Activated CD4-positive, alpha-beta T cell treated with anti-CD3 and anti-CD28 coated beads for 1 hour (primary cell): ENCODE measurements at places on chromosomes 5 and 9.

- DNase-seq: no peak
Measured at GRCh38 chr9:98306384-98307145, 51.1 kb upstream of the TBC1D2 start.

DNA sequence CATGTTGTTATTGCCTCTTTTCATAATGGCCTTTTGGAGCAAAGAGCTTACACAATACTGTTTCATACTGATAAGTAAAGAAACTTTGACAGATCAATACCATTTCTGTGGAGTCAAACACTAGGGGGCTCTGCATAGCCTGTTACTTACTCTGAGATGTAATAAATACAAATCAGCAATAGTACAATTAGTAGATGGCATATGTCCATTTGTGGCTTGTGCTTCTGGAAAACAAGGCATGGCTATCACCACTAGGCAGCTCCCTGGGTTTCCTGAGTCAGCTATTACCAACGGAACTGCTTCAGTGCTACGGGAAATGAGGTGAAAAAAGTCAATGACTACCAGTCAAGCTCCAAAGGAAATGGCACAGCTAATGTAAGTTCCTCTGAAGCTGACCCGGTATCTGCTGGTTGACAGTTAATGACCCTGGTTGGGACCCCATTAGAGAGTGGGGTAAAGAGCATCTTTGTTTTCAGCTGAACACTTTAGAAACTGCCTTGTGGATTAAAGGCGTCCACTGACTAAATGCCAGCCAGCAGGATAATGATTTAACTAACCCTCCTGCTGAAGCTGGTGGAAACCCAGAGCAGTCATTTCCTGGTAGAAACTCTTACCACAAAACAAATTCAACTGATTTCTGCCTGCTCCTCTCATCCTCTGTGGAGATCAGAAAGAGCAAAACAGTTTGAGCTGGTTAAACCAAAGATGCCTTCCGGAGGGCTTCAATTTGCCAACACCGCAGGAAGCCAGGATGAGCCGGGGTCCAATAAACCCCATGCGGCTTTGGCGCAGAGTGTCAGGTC lies 69.0 kb upstream of the FAM169A start:
- peak; percentile 11 for DNase-seq

- no peak for DNase-seq
Measured at GRCh38 chr5:76085243-76085579, 2.0 kb downstream of the SV2C start.

DNA sequence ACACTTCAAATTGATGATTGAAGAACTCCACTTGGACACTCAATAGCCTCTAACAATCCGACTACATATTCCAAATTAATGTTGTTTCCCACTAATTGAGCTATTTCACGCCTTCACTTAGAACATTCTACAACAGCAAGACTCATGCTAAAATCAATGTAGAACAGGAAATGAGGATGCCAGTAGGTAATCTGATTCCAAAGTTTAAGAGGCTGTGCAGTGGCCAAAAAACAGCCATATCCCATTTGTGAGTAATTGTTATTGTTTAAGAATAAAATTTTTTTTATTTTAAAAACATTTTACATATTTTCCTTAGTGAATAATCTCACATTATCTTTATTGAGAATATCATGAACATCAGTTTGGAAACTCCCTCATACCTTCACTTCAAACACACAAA lies 35.7 kb upstream of the GHR start:
- no peak for DNase-seq

GRCh38 chr9:38372762-38373619 lies 19.5 kb upstream of the ALDH1B1 start:
- no peak for DNase-seq

- no peak for DNase-seq
Measured at GRCh38 chr5:133967698-133968203, 674 bp downstream of the C5orf15 start.

GRCh38 chr5:115656404-115656803 lies 30.6 kb upstream of the TMED7 start:
- DNase-seq: no peak

GRCh38 chr9:77589046-77589795 lies 58.9 kb downstream of the GNA14 start:
- DNase-seq: no peak

- no peak for DNase-seq
Measured at GRCh38 chr9:112586599-112587155, 100.0 kb downstream of the KIAA1958 start.

- no peak for DNase-seq
Measured at GRCh38 chr9:93922535-93922934, 32.6 kb downstream of the BARX1 start.

DNA sequence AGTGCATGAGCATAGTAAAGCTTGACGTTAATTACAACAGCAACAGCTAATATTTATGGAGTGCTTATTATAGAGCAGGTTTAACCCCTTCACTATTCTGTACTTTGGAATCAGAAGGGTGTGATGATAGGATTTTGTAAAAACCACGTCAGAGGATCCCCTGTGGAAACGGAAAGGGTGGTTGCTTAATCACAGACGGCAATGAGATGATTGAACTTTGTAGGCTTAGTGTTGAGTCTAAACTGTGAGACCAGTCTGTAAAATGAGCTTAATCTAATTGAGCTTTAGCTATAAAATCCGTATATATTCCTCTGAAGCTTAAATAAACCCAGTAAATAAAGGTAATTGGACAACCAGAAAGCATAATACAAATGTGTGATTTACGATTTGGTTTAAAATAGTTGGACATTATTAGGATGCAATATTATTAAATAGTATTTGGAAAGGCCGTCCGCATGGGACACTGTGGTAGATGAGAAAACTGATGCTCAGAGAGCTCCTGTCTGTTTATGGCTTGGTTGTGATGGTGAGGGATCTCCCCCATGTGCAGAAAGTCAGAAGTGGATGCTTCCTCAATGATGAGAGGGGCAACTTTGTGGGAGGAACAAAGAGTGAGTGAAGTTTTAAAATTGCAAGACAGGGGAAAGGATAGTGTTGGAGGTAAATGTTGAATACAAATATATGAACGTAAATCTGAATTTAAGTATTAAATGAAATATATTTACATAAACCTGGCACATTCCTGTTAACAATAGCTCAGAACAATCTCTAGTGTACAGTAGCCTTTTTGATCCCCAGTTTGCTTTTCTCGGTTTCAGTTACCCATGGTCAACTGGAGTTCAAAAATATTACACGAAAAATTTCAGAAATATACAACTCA lies 23.4 kb upstream of the SCGB3A2 start:
- DNase-seq: no peak

DNA sequence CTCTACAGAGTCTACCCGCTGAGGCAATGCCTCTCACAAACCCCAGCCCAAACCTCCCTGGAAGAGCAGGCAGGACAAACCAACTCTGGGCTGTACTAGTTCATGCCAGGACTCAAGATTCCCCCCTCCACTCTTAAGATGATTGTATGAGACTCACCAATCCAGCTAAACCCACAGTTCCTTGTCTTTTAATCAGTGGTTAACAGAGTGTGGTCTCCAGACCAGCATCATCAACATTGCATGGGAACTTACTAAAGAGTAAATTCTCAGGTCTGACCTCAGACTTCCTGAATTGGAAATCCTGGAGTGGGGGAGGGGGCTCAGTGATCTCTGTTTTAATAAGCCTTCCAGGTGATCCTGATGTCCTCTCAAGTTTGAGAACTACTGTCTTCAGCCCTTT lies 240.9 kb downstream of the GAS1 start:
- no peak for DNase-seq

GRCh38 chr5:94057217-94057616 lies 315.8 kb upstream of the POU5F2 start:
- no peak for DNase-seq

GRCh38 chr5:157682257-157682656 lies 10.9 kb downstream of the C5orf52 start:
- no peak for DNase-seq
